GM23248 (cell line): ENCODE measurements at places on chromosomes 5 and 9. TPM values are rescaled to one million over a fixed set of nuclear protein-coding genes. Genes with fewer than 3 reads are reported as not detected.

GRCh38 chr5:129593525-129593924, 133.4 kb downstream of the ADAMTS19 start:
- H3K27me3 ChIP-seq, result no peaks in the 10 kb centered on the region
- H3K4me3 ChIP-seq, result no peak overlapping the region
- H3K27ac ChIP-seq, result no peak overlapping the region
- no peaks in the 10 kb centered on the region for H3K4me1 ChIP-seq
- no peak for DNase-seq

- no peaks in the 10 kb centered on the region for H3K27me3 ChIP-seq
- 0 out of 2 replicates have a peak, but pooled peaks cover 3% of the 10 kb centered on the region for H3K4me1 ChIP-seq
- no peak for DNase-seq
- H3K36me3 ChIP-seq, result no peaks in the 10 kb centered on the region
- no peak overlapping the region for H3K4me3 ChIP-seq
- no peak overlapping the region for H3K27ac ChIP-seq
Measured at GRCh38 chr9:129309041-129309430, 131.0 kb upstream of the IER5L start.

- DNase-seq, result no peak
- no peak overlapping the region for H3K4me3 ChIP-seq
- H3K4me1 ChIP-seq, result peaks cover 26% of the 10 kb centered on the region
- no peaks in the 10 kb centered on the region for H3K27me3 ChIP-seq
- H3K27ac ChIP-seq, result no peak overlapping the region
- no peaks in the 10 kb centered on the region for H3K36me3 ChIP-seq
Measured at GRCh38 chr5:135491552-135492318, 39.6 kb upstream of the TIFAB start.

DNA sequence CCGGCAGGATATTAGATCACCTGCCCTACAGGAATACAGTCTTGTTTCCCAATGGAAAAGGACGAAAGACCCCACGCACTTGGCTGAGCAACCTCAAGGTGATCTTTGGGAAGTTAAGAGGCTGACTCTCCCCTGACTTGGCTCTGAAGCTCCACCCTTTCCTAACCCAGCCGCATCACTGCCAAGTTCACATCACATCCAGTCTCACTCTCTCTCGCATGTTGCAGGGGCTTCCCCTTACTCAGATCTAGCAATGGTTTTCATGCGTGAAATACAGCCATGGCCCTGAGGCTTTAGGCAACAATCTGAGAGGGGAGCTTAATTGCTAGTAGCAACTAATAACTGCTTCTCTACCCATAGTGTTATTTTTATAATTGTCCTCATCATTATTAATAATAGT, 211.6 kb downstream of the DOCK8 start:
- no peaks in the 10 kb centered on the region for H3K36me3 ChIP-seq
- DNase-seq, result no peak
- H3K4me3 ChIP-seq, result no peak overlapping the region
- H3K4me1 ChIP-seq, result no peaks in the 10 kb centered on the region
- H3K27ac ChIP-seq, result no peak overlapping the region

GRCh38 chr9:92234514-92234913, 59.0 kb downstream of the IARS1 start:
- no peaks in the 10 kb centered on the region for H3K27me3 ChIP-seq
- H3K36me3 ChIP-seq, result peaks cover 93% of the 10 kb centered on the region
- H3K27ac ChIP-seq, result no peak overlapping the region
- H3K4me3 ChIP-seq, result no peak overlapping the region

The CSF2 gene
- not detected in 2 replicates for total RNA-seq
